ENCODE measurements at places on chromosomes 3 and 15. TPM values are rescaled to one million over a fixed set of nuclear protein-coding genes. Genes with fewer than 3 reads are reported as not detected.

DNA sequence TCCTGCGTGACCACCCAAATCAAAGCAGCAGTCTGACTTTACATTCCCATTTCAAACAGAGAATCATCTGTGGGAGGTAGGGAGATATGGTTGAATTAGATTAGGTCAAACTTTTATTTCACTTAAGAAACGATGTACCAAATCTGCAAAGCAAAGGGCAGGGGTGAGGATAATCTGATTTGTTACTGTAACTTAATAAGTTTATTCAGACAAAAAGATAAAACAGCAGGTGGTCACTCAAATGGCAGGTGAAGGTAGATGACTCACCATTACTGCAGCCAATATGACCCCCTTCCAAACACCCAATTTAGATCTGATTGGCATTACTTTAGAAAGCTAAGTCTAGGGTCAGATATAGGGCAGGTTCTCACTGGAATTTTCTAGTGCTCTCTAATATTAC lies 651.0 kb upstream of the NAALADL2 start:
- no peak for DNase-seq

DNA sequence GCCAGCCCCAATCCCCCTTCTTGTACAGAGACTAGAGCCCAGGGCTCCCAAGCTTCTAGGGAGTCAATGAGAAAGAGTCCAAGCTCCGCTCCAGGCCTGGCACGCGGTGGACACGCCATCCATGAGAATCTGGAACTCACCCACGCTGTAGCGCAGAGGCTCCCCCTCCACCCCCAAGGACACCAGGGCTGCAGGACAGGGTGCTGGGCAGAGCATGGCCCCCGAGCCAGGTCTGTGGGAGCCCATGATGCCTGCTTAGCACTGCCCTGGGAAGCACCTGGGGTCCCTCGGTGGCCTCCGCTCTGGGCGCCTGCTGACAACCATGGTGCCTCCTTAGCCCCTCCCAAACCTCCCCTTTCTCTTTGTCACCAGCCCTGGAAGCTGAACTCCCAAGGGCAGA lies 28.5 kb downstream of the ACSBG1 start:
- no peak for DNase-seq

Gene RTP1
- total RNA-seq = not detected

Gene SLC2A2
- 0.12 TPM for total RNA-seq

DNA sequence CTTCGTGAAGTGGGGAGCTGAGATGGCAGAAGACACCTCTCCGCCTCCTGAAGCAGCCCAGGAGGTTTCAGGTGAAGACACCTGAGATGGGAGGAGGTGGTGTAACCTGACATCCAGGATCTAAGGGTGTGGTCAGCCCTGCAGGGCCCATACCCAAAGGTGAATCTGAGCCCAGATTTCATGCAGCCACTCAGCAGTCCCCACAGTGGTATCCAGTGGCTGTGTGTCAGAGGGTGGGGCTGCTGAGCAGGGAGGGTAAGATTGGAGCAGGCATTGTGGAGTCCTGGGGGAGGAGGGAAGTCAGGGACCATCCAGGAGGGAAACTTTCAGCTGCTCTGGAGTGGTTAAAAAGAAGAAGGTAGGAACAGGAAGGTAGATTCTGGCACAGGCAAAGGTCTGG lies 46.0 kb upstream of the SMAD6 start:
- no peak for DNase-seq

GRCh38 chr15:101105059-101105891 lies 146.6 kb downstream of the CHSY1 start:
- DNase-seq = peak; percentile 76

- DNase-seq = no peak
These were observed 42.9 kb downstream of the TIMP4 start for GRCh38 chr3:12115849-12116248.

Data from M059J (cell line).